Stimulated activated CD8-positive, alpha-beta memory T cell treated with anti-CD3 and anti-CD28 coated beads, Interleukin-15, amount 100 ng/mL, for 48 hours (primary cell): ENCODE measurements at places on chromosomes 1 and 21.

- DNase-seq = no peak
These were observed 365.4 kb downstream of the LRRIQ3 start for GRCh38 chr1:73832276-73833181.

- DNase-seq = peak; percentile 16
These were observed 68.5 kb downstream of the DYRK1A start for GRCh38 chr21:37435120-37435519.

- no peak for DNase-seq
These were observed 36.0 kb downstream of the ZNF281 start for GRCh38 chr1:200373811-200374231.

DNA sequence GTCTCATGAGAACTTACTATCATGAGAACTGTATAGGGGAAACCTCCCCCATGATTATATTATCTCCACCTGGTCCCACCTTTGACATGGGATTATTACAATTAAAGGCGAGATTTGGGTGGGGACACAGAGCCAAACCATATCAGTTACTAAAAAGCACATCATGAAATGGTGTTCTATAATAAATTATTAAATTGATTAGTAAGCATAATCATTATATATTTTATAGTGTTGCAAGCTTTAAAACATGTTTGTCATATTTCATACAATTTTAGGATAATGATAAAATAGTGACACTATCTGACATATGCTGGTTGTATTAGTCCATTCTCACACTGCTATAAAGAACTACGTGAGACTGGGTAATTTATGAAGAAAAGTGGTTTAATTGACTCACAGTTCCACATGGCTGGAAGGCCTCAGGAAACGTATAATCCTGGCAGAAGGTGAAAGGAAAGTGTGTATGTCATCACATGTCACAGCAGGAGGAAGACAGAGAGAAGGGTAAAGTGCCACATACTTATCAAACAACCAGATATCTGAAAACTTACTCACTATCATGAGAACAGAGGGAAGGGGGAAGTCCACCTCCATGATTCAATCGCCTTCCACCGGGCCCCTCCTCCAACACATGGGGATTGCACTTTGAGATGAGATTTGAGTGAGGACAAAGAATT, 539.2 kb upstream of the OLFM3 start:
- DNase-seq = no peak

- no peak for DNase-seq
These were observed at the start of gene S100A5 for GRCh38 chr1:153540394-153541361. Gene S100A5, minus strand, starts transcription at chr1:153540934. Its CDS starts 743 bp downstream, at chr1:153540191.

GRCh38 chr1:9490605-9491339, 48.5 kb upstream of the SLC25A33 start:
- DNase-seq = peak; percentile 64

GRCh38 chr1:155983191-155984024, 5.1 kb upstream of the ARHGEF2 start:
- DNase-seq = no peak

DNA sequence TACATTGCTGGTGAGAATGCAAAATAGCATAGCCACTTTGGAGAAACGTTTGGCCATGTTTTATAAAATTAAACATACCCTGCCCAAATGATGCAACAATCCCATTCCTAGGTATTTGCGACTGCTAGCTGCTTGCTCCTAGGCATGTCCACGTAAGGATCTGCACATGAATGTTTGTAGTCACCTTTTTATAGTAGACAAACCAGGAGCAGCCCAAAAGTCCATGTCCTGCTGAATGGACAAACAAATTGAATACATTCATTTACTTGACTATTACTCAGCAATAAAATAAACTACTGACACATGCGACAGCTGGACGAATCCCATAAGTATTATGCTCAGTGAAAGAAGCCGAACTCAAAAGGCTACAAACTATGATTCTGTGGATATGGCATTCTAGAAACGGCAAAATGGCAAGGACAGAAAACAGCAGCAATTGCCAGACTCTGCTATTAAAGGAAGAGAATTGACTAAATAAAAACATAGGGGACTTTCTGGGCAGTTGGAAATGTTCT, 161.9 kb upstream of the GALNT2 start:
- DNase-seq = no peak

DNA sequence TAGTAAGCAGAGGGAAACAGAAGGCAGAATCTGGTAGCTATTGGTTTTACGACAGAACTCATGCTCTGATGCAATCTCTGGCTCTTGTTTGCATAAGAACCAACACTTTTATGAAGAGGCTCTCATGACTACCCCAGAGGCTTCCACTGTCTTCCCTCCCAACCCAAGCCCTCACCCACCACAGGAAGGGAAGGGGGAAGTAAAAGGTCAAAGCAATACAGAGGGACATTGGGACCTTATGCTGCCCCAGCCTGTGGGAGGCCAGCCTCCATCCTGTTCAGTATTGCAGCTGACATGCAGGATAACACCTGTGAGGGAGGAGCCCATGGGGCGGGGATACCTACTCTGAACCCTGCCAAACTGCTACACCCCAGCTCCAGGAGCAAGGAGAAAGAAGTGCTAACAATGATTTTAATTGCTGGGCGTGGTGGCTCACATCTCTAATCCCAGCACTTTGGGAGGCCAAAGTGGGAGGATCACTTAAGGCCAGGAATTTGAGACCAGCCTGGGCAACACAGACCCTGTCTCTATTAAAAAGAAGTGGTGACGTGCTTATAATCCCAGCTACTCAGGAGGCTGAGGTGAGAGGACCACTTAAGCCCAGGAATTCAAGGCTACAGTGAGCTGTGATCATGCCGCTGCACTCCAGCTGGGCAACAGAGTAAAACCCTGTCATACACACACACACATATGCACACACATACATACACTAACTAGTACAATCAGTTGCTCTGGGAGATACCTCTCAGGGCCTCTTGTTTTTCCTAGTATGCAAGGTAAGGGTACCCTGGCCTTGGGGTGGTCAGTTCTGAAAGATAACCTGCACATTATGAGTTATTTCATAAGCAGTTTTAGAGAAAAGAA, 9.5 kb downstream of the MR1 start:
- DNase-seq = no peak

GRCh38 chr1:168958562-168959289, 147.8 kb upstream of the ATP1B1 start:
- no peak for DNase-seq

- DNase-seq = no peak
These were observed 8.7 kb upstream of the OLIG1 start for GRCh38 chr21:33061233-33061632.

DNA sequence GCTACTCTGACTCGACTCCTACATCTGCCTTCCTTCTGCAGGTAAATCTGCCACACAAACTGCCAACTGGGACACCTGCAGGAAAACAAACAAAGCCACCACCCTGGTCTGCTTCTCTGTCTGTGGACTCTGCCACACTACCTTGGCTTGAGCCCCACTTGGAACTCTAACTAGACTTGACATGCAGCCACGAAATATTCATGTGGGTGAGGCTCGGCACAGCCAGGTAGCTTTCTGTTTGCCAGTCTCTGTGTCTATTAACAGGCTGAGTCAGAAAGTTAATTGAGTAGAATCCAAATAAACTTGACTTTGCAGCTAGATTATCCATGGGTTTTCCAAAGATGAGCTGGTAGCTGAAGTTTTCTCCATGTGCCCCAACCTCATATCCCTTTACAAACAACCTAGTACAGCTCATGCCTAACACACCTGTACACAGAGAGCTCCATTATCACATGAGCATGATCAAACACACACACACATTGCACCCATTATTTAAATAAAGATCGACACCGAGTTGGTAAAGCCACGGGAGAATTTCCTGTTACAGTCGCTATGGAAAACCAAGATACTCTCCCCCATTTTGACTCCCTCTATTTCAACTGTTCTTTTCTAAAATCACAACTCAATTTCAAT, 808 bp downstream of the C1orf116 start:
- DNase-seq = no peak

GRCh38 chr21:38343691-38344090, 86.9 kb downstream of the KCNJ15 start:
- no peak for DNase-seq

GRCh38 chr1:92968138-92969032, 7.1 kb upstream of the DIPK1A start:
- DNase-seq = no peak

DNA sequence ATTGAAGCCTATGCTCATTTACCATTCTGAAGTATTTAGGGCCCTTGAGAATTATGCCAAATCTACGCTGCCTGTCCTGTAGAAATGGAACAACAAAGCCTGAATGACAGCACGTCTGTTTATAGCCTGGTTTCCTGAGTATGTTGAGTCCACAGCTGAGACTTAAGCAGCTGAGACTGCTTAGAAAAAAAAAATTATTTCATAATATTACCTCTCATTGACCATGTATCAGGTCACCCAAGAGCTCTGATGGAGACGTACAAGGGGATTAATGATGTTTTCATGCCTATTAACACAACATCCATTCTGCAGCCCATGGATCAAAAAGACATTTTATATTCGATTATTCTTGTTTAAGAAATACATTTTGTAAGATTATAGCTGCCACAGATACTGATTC, 387.2 kb upstream of the NCAM2 start:
- DNase-seq = no peak

DNA sequence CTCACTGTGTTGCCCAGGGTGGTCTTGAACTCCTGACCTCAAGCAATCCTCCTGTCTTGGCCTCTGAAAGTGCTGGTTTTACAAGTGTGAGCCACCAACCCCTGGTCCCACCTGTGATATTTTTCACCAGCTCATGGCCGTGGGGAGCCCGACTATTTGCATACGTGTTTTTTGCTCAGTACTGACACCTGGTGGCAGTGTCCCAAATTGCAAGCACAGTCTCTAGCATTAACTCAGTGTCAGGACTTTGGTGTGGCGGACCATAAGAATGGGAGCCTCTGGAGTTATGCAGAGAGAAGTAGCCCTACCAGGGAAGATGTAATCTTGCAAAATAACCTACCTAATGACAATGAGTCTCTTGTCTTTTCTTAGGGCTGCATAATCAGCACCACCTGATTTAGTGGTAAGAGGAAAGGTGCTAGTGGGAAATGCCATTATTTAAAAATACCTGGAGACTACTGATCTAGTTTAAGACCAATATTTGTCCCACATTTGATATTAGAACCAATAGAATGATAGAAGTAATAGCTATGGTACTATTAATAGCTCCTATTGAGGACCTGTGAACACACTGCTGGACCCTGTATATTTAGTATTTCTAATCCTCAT, 305.4 kb downstream of the DISC1 start:
- peak; percentile 11 for DNase-seq

GRCh38 chr1:53274026-53274425, 35.7 kb upstream of the MAGOH start:
- no peak for DNase-seq

DNA sequence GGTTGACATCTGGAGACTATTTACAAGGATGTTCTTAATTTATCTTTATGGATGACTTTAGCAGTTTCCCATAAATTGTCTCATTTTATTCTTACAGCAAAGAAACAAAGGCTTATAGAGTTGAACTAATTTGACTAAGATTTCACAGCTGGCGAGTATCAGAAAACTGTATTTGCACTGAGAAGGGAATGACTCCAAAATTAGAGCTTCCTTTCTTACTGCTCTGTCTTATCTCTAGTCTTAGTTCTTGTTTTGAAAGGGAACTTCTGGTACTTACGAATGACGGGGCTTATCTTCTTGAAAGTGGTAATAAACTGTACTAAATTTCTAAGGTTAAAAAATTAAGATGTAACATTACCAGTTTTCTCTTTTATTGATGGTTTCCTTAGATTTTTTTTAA, 13.6 kb downstream of the CNST start:
- DNase-seq = no peak

DNA sequence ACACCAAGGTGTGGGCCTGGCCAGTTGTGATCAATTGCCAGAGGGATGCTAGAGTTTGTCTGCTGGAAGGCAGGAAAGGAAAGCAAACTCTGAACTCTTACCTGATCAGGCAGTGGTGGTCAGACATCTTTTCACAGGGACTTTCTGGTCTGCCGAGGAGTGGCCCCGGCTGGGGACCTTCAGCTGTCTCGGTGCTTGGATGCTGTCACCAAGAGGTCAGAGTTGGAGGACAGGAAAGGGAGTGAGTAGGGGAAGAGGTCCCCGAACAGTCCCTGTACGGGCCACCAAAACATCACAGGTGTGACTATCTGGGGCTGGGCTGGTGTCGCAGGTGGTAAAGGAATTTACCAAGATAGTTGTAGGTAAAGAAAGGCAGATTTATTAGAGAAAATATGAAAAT, 17.7 kb upstream of the METTL13 start:
- no peak for DNase-seq

DNA sequence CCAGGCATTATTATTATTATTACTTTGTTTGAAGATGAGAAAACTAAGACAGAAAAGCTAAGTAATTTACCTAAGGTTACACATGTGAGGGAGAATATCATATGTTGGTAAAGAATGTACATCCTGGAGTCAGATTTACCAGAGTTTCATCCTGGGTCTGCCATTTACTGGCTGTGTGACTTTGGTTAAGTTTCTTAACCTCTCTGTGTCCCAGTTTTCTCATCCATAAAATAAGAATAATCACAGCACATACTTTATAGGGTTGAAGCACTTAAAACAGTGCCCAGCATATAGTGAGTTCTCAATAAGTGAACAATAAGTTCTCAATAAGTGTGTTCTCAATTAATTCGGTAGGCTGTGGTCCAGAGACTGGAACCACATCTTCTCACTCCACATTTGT, 32.5 kb downstream of the UBE2U start:
- DNase-seq = no peak

DNA sequence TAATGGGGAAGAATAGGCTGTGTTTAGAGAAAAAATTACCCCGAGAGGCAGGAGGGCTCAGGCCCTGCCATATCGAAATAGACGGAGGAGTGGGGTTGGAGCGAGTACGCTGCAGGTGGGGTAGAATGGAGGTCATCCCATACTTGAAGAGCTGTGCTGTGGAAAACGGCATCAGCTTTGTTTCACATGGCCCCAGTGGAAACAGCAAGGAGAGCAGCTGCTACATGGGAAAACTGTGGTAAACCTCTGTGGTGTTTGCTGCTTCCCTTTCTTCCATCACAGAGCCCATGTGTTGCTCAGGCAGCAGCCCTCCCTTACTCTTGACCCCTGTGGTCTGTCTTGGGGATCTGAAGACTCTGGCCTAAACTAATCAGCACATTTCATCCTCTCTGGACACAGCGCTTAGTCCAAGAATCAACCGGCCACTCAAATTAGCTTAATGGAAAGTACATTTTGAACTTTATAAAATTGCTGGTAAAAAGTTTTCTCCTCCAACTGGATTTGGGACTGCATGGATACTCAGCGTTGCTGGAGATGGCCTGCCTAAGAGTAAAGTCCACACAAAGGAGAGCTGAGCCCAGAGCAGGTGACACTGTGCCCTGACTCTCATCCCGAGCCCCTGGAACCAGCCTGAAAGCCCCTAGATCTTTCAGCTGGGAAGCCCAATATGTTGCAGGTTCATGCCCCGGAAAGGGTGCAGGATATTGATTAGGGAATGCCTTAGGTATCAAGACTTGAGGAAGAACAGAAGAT, 127.1 kb upstream of the GADD45A start:
- no peak for DNase-seq

GRCh38 chr1:66940981-66941380, 16.2 kb downstream of the MIER1 start:
- DNase-seq = no peak

- DNase-seq = no peak
These were observed 225.4 kb downstream of the TRABD2B start for GRCh38 chr1:47771751-47772150.

GRCh38 chr1:21924503-21925005, 12.6 kb downstream of the HSPG2 start:
- no peak for DNase-seq
